ENCODE measurements at places on chromosomes 12 and 14.
A peak's percentile ranks its signal among the peaks of the same experiment; 100 is the strongest.

- DNase-seq: no peak
Observed at GRCh38 chr14:49930720-49931119, 37.8 kb downstream of the ARF6 start.

GRCh38 chr12:13036881-13037280 is 7.3 kb upstream of the FAM234B start:
- DNase-seq: no peak

DNA sequence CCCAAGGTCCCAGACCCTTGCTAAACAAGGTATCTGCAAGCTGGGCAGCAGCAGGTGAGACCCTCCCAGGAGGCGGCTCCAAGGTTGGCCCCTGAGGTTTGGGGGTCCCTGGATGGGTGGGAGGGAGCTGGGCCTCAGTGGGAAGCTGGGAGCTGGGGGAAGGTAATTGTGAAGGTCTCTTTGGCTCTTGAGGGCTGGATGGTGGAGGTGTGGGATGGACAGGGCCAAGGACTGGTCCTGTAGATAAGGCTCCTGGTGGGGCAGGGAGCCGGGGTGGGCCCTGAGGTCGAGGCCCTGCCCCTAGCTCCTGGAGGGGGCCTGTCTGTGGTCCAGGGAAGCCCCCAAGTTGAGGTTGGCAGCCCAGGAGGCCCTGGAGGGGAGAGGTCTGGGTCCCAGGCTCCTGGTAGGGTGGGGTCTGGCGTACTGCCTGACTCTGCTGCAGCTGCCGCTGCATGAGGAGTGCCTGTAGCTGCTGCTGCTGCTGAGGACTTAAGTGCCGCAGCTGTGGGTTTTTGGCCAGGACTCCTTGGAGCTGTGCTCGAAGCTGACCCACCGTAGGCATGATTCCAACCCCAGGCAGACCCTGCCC is 13.1 kb upstream of the PRKAG1 start:
- no peak for DNase-seq

GRCh38 chr14:32728976-32729375 is 209.7 kb upstream of the NPAS3 start:
- no peak for DNase-seq

DNA sequence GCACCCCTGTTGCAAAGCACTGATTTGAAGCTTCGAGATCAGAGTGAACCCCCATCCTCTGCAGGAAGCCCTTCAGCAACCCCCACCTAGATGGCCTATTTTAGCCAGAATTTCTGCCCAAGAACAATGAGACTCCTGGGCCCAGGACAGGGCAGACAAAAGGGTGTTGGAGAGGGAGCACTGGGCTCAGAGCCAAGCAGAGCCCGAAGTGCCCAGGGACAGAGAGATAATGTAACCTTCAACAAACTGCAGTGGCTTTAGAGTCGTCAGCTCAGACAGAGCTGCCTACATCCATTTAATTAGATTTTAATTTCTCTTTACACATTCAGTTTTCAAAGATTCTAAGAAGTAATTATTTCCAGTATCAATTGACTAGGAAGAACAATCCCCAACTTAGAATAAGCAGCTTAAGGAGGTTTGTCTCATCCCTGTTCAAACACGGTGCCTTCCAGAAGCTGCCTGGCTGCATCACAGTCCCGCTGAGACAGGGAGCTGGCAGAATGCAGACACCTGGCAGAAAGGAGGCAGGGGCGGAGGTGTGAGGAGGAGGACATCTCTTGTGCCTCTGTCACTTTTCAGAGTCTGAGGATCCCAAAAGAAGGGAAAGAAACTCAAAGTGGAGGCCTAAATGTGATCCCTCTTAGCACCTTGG is 504.9 kb upstream of the CCDC196 start:
- no peak for DNase-seq

DNA sequence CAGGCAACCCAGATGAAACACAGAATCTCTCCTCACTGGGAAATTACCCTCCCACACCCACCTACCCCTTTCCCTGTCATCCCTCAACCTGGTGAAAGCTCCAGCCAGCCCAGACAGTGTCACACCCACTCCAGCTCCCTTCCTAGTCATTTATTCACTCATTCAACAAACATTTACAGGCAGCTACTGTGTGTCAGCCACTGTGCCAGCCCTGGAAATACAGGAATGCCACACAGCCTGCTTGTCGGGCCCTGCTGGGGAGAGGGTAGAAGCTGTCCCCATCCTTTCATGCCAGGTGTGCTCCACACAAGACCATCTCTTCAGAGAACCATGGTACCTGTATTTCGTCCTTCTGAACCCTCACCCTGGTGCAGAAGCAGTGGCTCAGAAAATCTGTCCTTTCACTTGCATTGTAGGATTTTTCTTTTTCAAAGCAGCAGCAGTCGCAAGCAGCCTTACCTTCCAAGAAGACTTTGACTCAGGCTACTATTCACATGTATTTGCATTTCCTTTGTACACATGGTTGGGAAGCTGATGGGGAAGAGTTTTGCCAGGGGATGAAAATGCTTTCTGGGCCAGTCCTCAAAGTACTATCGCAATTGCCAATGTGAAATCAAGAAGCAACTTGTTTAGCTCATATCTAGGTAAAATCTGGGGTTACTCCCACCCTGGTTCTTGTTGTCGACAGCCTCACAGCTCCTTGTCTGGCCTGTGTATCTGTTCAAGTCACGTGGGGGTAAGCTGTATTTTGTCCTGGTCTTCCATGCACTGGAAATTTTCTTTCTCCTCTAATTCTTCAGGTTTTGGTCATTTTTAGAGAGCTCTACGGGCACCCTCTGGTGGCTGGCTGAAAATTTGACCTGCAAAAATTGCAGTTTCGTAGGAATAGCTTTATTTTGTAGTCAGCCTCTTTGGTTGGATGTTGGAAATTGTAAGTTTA is 147.4 kb upstream of the EGLN3 start:
- no peak for DNase-seq

GRCh38 chr12:92608151-92609091 is 94.4 kb upstream of the PLEKHG7 start:
- DNase-seq: no peak

DNA sequence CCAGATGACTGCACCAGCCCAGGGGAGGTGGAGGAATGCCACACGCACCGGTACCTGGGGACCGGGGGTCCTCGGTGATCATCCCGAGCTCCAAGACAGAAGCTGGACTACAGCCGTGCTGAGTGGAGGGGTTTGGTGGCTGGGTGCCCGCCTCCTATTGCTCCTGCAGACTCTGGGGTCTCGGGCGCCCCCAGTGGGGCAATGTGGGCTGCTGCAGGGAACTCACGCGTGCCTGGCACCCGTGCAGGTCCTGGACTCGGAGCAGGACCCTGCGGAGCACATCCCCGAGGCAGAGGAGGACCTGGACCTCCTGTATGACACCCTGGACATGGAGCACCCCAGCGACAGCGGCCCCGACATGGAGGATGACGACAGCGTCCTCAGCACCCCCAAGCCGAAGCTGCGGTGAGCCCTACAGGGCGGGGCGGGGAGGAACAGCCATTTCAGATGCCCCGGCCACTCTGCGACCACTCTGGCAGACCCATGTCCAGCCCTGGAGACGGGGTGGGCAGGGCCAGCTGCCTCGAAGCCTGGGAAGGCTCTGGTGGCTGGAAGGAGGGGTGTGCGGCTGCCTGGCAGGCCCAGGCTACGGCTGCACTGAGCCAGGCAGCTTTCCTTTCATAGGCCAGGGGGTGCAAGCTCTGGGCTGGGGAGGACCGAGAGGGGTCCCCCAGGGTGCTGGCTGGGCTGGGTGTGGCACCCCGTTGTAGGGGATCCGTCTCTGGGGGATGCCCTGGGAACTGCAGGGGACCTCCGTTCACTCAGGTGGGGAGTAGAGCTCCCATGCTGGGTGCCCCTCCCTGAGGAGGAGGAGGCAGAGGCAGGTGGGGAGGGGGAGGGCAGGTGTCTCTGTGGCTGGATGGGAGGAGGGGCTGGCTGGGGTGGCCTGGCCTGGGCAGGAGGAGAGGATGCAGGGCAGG is 21.6 kb upstream of the TEX22 start:
- no peak for DNase-seq

DNA sequence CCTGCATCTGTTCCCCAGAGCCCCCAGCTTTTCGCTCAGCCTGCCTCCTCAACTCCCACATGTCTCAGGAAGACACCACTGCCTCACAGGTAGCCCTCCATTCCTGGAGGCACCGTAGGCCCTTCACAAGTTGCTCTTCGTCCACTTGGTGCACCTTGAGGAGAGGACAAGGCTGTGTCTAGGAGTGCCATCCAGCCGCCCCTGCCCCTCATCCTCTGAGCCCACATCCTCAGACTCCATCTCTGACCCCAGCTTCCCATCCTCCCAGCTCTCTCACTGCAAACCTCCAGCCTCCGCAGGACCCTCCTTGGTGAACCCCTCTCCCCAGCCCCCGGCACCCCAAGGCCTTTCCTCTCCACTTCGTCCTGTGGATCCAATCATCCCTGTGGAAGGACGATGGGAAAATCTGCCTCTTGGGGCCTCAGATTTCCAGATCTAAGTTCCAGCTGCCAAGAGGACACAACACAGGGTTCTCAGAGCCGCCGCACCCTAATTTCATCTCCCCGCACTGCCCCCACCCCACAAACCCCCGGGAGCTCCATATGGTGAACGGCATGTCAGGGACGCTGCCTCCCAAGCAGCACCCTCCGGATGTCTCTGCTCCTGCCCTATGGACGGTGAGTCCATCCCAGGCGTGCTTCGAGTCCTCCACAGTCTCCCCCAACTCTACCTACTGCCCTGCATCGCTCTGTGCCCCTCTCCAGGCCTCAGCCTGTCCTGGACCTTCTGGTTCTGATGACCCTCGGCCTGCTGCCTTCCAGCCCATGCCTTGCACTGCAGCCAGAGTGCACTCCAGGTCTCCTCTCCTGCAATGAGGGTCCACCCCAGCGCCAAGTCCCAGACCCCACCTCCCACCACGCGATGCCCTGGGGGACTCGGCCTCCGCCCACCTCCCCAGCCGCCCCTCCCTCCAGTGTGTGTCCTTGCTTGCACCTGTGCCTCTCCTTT is 314.1 kb upstream of the DIO3 start:
- no peak for DNase-seq

- peak; percentile 12 for DNase-seq
Observed at GRCh38 chr12:13000925-13001774, 1.1 kb upstream of the HEBP1 start.

DNA sequence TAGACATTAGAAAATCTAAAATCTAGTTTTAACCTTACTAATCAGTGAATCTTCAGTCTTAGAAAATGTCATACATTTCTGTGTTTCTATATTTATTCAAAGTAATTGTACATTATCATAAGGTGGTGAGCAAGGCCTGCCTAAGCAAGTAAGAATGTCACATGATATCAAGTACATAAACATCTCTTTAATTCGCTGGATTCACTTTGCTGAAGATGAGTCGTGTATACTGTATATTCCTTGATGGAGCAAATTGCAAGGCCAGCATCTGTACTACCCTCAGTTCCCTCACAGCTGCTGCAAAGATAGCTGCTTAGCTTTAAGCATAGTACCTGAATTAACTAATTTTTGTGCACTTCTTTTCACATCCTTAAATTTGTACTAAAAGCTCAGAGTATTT is 8.5 kb upstream of the AK7 start:
- DNase-seq: no peak

DNA sequence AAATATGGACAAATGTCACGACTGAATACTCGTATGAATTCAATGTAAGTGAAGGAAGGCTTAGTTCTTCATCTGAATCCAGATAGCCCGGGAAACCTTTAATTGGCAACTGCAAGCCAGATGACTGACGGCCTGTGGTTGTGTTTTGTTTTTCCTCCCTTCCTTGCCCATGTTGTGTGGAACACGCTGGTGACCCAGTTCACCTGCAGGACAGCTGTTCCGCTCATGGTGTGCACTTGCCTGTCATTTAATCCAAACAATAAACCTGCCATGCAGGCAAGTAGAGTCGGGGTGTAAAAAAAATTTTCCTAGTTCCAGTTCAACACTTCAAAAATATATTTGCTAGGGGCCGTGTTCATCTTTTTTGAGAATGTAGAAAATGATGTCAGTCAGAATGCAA is 88.0 kb downstream of the TMEM132D start:
- DNase-seq: no peak

DNA sequence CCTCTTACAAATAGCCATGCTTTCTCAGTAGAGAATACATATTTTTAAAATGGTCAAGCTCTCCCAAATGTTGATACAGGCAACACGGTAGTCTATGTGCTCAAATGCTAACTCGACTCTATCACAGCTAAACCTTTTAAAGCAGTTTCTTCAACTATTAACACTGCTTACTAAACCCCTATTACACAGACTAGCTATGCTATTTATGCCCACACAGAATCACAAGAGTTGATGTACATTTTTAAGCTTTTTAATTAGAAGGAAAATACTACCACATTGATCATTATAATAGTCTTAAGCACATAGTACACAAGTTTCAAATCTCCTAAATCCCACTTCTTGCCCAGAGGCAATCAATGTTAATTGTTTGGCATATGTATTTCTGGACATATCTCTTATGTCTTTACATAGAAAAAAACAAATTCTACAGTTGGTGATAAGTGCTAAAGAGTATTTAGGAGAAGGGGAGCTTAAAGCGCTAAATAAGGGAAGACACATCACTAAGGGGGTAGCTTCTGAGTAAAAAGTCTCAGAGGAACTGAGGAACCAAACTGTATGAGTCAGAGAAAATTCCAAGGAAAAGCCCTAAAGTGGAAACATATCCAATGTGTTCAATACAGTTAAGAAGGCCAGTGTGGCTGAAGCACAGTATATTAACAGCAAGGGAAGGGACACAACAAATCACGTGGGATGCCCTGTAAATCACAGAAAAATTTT is 13.7 kb downstream of the HNRNPC start:
- DNase-seq: no peak

DNA sequence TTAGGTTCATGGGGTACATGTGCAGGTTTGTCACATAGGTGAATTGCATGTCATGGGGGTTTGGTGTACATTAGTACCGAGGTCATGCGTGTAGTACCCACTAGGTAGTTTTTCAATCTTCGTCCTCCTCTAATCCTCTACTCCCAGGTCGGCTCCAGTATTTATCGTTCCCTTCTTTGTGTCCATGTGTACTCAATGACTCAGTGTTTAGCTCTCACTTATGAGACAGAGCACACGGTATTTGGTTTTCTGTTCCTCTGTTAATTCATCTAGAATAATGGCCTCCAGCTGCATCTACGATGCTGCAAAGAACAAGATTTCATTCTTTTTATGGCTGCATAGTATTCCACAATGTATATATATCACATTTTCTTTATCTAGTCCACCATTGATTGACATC is 850.9 kb upstream of the MDGA2 start:
- DNase-seq: no peak

DNA sequence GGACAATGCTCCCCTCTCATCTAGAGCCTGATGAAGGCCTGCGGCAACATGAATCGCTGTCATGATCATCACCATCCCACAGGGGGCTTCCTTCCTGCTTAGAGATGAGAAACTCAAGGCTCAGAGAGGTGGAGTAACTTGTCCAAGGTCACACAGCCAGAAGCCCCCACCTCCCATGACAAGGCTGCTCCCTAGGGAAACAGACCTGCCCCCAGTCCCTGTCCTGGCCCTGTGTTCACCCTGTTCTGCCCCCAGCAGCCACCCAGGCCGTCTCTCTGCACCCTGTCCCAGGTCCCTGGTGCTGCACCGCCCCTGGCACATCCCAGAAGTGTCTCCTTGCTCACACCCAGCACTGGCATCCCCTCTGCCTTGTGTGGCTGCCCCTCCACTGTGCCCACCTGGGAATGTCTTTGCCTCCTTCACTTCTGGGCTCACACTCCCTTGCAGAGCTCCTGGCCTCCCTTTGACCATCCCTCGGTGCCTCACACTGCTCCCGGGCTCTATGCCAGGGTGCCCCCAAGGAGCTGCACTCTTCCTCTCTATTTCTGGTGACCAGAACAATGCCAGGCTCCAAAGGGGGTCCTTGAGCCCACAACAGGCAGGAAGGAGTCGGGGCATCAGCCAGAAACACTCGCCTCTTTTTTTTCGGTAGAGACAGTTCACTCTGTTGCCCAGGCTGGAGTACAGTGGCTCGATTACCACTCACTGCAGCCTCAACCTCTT is 70.5 kb downstream of the BCL11B start:
- DNase-seq: no peak

- DNase-seq: no peak
Observed at GRCh38 chr14:68140076-68140741, 320.6 kb downstream of the RAD51B start.

Measured in stimulated activated CD4-positive, alpha-beta T cell treated with anti-CD3 and anti-CD28 coated beads, Interleukin-12 subunit alpha, Interleukin-12 subunit beta, amount 100 ng/mL, for 48 hours (primary cell).